ENCODE measurements at places on chromosomes 3 and 15. TPM values are rescaled to one million over a fixed set of nuclear protein-coding genes. Genes with fewer than 3 reads are reported as not detected.

Gene OR5H15
- total RNA-seq: not detected

Gene INTS14
- total RNA-seq: 38.6 TPM

Gene ZNF80
- not detected for total RNA-seq

Gene MLF1
- 11.2 TPM for total RNA-seq

Gene OCA2
- not detected for total RNA-seq

Gene INKA1
- 5.4 TPM for total RNA-seq

Gene FBXO40
- under 0.01 TPM for total RNA-seq

Gene MITF
- total RNA-seq: 23.7 TPM

Gene KPNA1
- total RNA-seq: 54.9 TPM

Data from uterine smooth muscle cell (primary cell).